ENCODE measurements at places on chromosomes 12 and 14.

DNA sequence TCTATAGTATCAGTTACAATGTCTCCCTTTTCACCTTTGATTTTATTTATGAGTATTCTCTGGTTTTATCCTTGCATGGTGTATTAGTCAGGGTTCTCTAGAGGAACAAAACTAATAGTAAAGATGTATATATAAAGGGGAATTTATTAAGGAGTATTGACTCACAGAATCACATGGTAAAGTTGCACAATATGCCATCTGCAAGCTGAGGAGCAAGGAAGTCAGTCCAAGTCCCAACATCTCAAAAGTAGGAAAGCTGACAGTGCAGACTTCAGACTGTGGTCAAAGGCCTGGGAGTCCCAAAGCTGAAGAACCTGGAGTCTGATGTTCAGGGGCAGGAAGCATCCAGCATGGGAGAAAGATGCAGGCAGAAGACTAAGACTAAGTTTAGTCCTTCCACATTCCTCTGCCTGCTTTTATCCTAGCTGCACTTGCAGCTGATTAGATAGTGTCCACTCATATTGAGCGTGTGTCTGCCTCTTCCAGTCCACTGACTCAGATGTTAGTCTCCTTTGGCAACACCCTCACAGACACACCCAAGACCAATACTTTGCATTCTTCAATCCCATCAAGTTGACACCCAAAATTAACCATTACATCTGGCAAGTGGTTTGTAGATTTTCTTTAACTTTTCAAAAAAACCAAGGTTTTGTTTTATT is 308.0 kb upstream of the LMO3 start:
- no peak for DNase-seq

GRCh38 chr12:101694297-101694848 is 3.1 kb upstream of the CHPT1 start:
- no peak for DNase-seq

GRCh38 chr12:121138284-121138683 is 5.6 kb downstream of the P2RX7 start:
- no peak for DNase-seq

DNA sequence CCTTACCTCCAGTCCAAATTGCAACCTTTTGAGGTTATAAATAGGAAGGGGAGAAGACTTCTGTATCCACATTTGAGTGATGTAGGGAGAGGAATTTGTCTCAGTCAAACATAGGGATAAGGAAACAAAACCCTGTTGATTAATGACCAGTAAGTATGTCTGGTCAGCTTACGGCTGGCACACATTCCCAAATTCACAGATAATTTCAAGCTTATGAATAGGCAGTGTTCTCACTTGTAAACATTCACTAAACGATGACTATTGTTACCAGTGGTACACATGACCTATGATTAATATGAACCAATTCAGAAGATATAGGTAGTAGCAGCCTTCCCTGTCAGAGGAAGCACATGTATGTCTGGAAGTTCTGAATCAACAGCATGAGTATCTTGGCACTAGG is 33.0 kb upstream of the SLC5A8 start:
- no peak for DNase-seq

DNA sequence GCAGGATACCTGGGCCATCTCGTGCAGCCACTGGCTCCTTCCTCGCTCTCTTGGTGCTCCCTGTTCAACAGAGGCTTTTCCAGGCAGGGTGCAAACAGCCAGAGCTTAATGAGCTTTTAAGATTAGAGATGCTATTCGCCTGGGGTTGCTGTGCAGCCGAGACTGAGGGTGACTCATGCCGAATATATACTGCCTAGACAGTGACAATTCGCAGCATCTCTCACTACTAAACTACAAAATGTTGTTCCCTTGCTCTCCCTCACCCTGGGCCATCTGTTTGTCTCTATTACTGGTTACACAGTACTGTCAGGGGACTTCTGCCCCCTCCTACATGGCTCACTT is 26.0 kb upstream of the TESC start:
- DNase-seq, result no peak

GRCh38 chr14:28770061-28770460 is 3.5 kb downstream of the FOXG1 start:
- no peak for DNase-seq

- DNase-seq, result peak; percentile 22
These were observed 76.6 kb upstream of the GZMB start for GRCh38 chr14:24710403-24711112.

GRCh38 chr12:6921996-6922946 is 5.5 kb upstream of the ATN1 start:
- DNase-seq, result no peak

DNA sequence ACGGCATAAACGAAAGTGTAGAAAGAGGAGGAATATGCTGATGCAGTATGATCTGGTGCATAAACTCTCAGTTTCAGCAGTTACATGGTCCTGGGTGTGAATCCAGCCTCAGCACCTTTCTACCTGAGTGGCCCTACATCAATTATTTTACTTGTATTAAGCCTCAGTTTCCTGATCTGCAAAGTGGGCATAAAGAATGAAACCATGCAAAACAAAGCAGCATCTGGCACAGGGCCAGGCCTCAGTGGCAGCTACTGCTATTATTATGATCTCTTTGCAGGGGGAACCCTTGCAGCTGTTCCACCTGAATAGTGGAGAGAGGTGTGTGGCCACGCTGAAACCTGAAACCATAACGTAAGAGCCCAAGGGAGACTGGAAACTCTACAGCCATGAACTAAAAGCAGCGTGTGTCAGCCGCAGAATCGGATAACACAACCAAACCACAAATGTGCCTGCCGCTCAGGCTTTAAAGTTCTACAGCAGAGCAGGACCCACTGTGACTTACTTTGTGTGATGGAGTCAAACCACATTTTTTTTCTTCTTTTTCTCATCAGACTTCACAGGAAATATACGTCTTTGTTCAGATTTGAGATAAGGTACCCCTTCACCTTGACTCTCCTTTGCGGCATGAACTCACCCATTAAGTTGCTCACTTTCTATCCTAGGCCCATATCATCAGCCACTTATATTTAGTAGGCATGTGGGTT is 29.2 kb upstream of the FOS start:
- no peak for DNase-seq

GRCh38 chr12:105507311-105508038 is 177.0 kb downstream of the C12orf75 start:
- no peak for DNase-seq

DNA sequence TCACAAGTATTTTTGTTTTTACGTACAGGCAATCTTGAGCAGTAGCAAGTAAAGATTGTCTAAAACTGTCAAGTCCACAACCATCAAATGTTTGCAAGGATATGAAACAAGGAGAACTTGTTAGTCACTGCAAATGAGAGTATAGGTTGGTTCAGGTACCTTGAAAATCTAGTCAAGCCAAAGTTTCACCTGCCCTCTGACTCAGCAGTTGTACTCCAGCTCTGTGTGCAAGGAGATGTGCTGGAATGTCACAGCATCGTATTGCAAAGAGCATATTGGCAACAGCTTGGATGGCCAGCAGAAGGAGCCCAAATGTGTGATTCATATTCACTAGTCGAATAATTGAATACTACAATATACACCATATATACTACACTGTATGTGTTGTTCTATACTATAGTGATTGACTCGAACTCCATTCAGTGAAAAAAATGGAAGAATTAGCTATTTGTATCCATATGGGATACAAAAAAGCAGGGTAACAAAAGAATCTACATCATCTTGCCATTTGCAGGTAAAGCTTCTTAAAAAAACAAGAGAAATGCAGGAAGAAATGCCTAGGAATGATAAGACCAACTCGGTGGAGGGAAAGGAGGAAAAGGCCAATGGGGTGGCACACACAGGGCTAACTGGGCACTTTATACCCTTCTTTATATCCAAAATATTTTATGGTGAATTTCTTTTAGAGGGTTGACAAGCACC is 44.0 kb downstream of the EID3 start:
- no peak for DNase-seq

GRCh38 chr12:76421046-76421445 is 72.8 kb upstream of the BBS10 start:
- DNase-seq, result no peak

- no peak for DNase-seq
These were observed 8.6 kb upstream of the LPCAT3 start for GRCh38 chr12:7026854-7027253.

DNA sequence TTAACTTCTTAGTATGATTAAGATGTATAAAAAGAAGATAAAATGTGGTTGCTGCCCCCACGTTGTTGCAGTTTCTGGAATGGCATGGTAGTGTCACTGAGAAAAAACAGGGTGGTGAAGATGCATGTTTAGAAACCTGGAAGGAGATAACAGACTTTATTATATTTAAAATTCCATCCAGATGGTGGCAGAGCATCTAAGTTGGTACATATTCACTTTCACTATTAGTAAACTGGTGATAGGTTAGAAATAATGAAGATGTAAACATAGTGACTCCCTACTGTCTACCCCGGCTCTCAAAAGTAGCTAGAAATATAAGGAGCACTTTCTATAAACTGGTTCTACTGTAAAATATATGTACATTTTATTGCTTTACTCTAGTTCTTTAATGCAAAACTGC is 279.3 kb downstream of the NPAS3 start:
- DNase-seq, result no peak

DNA sequence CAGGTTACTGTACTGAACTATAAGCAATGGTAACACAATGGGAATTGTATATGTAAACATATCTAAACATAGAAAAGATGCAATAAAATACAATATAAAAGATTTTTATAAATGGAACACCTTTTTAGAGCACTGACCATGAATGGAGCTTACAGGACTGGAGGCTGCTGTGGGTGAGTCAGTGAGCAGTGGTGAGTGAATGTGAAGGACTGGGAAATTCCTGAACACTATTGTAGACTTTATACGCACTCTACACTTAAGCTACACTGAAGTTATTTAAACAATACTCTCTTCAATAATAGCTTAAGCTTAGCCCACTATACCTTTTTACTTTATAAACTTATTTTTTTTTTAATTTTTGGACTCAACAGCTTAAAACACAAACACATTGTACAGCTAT is 313.5 kb downstream of the KCNC2 start:
- DNase-seq, result no peak

- DNase-seq, result peak; percentile 48
These were observed 218.8 kb downstream of the BTG1 start for GRCh38 chr12:91926848-91927247.

GRCh38 chr12:34297790-34298164 is 275.5 kb downstream of the ALG10 start:
- DNase-seq, result no peak

DNA sequence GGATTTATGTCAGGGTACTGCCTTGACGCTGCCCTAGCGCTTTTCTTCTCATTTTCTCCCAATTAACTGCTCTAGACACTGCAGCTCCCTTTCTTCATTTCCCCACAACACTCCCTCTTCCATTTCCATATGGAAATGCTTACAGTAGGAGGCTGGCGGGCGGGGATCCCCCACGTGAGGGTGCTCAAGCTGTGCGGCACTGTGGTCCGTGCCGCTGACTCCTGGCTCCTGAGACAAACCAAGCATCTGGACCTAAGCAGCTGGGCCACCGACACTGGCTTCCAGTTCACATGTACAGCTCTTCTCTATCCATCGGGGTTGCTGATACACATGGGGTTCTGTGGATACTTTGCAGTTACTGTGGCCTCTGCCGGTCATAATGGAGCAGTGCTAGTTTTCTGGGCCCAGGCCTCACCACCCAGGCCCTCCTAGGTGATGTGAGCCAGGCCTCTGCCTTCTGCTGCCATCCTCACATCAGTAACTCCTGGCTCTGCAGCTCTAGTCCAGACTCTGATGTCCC is 20.2 kb downstream of the TCHP start:
- DNase-seq, result no peak

DNA sequence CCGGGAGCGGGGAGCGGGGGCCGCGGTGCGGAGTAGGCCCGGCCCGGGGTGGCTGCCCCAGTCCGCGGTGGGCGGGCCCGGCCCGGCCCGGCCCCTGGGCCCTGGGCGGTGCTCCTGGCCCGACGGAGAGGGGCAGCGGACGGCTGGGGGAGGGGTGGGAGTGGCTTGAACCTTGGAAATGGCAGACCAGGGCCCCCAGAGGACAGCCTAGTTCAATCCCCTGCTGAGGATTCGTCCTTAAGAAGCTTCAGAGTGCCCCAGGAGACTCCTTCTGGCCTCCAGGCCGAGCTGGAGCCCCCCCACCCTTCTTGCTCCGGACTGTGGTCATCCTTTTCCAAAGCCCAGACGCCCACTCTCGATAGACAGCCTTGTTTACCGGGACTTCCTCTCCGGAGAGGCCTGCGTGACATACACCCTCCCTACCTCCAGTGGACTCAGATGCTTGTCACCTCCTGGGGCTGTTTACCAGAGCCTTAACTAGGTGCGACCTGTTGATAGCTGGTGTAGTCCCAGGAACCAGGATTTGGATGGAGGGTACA is 458 bp downstream of the KHNYN start:
- peak; percentile 8 for DNase-seq

DNA sequence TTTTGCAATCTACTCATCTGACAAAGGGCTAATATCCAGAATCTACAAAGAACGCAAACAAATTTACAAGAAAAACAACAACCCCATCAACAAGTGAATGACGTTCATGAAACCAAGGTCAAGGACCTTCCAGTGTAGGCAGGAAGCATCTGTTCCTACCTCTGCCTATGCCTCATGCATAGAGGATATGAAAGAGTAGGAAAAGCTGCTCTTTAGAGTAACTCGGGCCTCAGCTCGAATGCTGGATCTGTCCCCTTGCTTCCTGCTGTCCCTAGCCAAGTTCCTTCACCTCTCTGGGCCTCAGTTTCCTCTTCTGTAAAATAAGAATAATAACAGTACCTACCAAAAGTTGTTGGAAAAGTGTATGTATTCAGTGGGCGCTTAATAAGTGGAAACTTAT is 65.0 kb downstream of the FOXN4 start:
- no peak for DNase-seq

Measured in non-pigmented ciliary epithelial cell (primary cell).